Activated CD4-positive, alpha-beta T cell treated with anti-CD3 and anti-CD28 coated beads, Interleukin-2, amount 50 U/mL, for 48 hours (primary cell): ENCODE measurements at places on chromosomes 2 and 18.

DNA sequence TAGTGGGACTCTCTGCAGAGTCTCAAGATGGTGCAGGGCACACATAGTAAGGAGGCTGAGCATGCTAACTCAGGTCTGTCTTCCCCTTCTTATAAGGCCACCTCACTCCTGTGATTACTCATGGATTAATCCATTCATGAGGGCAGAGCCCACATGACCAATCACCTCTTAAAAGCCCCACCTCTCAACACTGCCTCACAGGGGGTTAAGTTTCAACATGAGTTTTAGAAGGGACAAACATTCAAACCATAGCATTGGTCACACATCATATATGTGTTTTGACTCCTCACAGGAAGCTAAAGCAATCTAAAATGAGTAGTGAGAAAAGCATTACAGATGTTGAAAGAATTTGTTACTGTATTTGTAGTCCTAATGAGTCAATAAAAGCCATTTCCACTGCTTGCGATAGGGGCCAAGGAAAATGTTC is 57.5 kb downstream of the DTNA start:
- DNase-seq: no peak

GRCh38 chr2:142306131-142306530 is 175.3 kb upstream of the LRP1B start:
- no peak for DNase-seq

DNA sequence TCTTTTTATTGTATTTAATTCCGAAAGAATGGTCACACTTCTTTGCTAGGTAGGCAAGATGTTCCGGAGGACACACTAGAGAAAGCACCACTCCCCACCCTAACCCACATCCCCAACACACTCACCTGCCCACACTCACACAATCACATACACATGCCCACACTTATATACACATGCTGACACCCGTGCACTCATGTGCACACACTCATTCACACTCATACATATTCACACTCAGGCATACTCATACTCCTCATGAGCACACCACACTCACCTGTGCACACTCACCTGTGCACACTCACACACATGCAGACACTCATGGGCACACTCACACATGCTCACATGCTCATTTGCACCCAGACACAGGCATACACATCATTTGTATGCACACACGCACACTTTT is 21.4 kb downstream of the DIPK1C start:
- DNase-seq: no peak

GRCh38 chr18:43563780-43564179 is 286.5 kb upstream of the SYT4 start:
- DNase-seq: no peak

DNA sequence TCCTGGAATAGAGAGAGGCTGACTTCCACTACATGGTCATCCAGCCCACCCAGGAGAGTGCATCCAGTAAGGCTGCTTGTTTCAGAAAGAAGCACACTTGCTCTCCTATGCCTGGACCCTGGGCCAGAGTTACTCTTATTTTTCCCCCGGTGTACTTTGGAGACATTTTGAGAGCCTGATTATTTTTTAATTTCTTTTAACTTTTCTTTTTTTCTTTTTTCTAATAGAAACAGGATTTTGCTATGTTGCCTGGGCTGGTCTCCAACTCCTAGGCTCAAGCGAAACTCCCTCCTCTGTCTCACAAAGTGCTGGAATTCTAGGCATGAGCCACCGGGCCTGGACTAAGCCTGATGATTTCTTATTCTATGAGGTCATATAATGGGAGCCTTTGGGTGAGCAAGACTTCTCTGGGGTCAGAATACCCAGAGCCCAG is 62.2 kb downstream of the RPL37A start:
- DNase-seq: no peak

- no peak for DNase-seq
These were observed 36.0 kb downstream of the DPYSL5 start for GRCh38 chr2:26883956-26884355.

DNA sequence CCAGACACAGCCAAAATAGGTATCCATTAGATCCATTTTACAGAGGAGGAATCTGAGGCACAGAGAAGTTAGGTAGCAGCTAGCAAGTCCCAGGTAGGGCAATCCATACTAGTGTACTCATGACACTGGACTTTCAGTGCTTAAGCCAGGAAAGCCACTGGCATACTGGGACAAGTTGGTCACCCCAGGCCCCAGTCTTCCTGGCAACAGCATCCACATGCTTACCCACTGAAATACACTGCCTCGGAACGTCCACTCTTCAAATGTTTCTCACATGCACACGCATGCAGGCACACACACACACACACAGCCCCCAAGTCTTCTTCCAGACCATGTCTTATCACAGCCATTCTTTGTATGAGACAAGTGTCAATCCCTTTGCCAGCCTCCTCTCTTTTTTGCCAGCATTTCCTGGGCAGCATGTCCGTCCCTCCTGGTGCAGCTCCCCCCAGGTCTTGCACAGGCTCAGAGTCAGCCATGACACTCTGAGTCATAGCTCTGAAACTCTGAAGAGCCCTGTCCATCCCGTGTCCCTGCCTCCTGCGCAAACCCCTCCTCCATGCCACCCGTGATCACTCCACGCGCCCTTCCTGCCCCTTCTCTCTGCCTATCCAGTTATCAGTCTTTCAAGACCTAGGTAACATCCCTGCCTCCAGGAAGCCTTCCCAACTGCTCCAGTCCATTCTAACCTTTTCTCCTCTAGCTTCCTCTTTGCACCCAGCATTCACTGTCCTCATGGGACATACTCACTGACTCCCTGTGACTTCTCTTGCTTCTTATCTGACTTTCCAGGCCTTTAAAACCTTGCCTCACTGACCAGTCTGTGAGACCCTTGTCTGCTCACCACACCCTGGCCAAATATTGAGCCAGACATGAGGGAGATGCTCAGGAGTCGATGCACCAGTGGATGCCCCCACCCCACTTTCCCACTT is 10.9 kb upstream of the TEX261 start:
- no peak for DNase-seq

- DNase-seq: no peak
These were observed 35.2 kb downstream of the TMEM163 start for GRCh38 chr2:134683561-134684112.

DNA sequence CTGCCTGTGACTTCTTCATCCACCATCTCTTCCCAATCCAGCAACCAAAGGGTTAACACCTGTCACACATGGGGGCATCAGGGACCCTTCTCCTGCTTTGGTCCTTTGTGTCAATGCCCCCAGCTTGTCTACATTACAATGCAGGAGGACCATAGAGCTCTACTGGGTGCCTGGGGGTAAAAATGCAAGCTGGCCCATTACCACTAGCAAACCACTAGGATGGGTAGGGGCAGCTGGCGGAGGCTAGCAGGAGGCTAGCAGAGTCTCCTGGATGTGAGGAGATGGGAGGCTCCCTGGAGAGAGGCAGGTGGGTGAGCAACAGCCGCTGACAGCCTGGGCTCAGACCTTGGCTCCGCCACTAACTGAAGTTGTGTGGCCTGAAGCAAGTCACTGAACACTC is 153.4 kb upstream of the SKOR2 start:
- DNase-seq: no peak

- peak; percentile 34 for DNase-seq
These were observed 19.2 kb upstream of the IL36G start for GRCh38 chr2:112958428-112959108.
